ENCODE measurements at places on chromosomes 6 and 20.
A peak's percentile ranks its signal among the peaks of the same experiment; 100 is the strongest.

- no peak overlapping the region for H3K27ac ChIP-seq
- no peaks in the 10 kb centered on the region for H3K36me3 ChIP-seq
- no peaks in the 10 kb centered on the region for H3K27me3 ChIP-seq
- H3K4me3 ChIP-seq = no peak overlapping the region
- no peaks in the 10 kb centered on the region for H3K4me1 ChIP-seq
Observed at GRCh38 chr6:12483712-12484111, 193.6 kb downstream of the EDN1 start.

DNA sequence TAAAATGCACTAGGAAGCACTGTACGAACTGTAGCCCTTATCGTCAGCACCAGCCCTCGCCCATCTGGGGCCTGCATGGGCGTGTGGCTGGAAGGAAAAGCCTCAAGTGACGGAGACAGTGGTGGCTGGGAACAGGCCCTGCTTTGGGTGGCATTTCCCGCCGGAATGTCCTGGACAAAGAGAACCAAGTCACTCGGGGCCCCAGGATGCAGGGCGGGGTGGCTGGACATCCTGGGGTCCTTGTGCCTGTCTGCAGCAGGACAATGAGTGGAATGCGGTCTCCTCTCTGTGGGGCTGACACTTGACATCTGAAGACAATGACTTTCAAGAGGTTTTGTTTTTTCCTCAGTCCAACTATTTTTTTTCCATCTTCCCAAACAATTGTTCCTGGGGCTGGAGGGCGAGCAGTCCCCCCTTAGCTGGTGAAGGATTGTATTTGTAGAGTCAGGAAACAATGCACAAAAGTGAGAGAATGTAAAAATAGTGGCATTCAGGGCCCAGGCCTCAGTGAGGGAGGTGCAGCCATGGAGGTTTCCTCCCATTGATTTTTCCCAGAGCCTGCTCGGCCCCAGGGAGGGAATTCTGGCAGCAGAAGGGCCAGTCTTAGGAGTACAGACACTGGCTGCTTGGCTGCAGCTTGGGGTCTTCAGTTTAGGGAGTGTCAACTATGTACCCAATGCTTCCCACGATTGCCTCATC, 64.4 kb downstream of the PREX1 start:
- no peaks in the 10 kb centered on the region for H3K36me3 ChIP-seq
- no peak for DNase-seq
- H3K27ac ChIP-seq = peak overlapping the region; percentile 14

DNA sequence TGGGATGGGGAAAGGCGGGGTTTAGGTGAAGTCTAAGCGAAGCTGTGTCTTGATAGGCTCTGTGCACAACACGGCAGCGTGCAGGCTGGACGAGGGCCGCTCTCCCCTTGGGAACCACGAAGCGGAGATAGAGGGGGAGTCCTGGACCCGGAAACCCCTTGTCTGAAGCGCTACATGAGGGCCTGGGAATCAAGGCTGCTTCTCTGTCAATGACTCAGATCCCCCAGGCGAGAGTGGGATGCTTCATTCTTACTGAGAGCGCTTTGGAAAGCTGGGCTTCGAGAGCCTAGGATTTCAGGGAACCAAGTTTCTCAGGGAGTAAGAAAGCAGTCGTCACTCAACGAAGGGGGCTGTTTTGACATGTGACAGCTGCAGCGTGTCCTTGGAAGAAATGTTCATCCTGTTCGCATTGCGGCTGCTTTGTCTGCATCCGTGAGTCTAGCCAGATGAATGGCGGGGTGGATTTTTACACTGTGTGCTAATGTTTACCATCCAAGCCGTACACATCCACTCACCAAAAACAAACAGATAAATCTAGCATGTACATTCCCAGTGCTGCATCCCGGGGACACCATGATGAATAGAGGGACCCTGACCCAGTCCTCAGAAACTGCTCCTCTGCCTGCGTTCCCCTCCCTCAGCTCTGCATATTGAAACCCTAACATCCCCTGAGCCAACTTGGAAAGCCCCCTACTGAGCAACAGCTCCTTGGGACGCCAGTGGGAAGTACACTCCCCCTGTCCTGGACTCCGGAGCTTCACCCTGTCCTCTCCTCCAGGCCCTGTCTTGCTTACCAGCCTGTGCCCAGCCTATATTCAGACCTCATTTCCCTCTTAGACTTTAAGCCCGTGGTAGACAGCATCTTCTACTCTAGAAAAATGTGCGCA, 24.5 kb upstream of the RTF2 start:
- no peaks in the 10 kb centered on the region for H3K27me3 ChIP-seq
- H3K4me1 ChIP-seq = peaks cover 16% of the 10 kb centered on the region
- peaks cover 9% of the 10 kb centered on the region for H3K36me3 ChIP-seq

DNA sequence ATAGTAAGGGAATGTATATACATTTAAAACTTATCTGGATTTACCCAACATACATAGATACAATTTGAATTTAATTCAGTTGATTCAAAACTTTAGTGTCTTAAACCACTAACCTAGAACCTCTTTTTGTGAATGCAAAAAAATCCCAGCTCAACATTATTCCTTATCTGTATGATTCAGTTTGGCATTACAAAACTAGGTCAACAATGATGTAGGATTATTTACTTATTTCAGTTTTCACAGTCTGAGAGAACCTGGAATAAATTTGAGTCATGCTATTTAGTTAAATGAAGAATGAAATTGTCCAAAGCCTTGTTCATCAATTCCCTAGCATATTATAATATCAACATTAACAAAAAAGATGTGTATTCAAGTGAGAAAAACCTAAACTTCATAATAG, 7.4 kb upstream of the PLCB1 start:
- no peak overlapping the region for H3K27ac ChIP-seq
- no peaks in the 10 kb centered on the region for H3K27me3 ChIP-seq
- H3K36me3 ChIP-seq = no peaks in the 10 kb centered on the region
- DNase-seq = no peak
- H3K4me3 ChIP-seq = no peak overlapping the region
- no peaks in the 10 kb centered on the region for H3K4me1 ChIP-seq

DNA sequence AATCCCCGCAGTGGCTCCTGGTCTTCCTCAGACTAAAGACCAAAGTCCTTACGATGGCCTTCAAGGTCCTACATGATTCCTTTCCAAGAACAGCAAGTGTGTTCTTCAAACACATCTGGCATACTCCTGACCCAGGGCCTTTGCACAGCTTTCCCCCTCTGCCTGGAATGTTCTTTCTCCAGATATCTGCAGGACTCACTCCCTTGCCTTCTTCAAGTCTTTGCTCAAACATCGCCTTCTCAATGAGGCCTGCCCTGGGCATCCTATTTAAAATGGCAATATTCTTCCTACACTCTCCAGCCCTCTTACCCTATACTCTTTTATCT, 30.2 kb downstream of the VEGFA start:
- H3K36me3 ChIP-seq = no peaks in the 10 kb centered on the region
- no peak overlapping the region for H3K4me3 ChIP-seq
- H3K4me1 ChIP-seq = no peaks in the 10 kb centered on the region

GRCh38 chr6:145844933-145845540, 30.4 kb upstream of the FBXO30 start:
- H3K27me3 ChIP-seq = no peaks in the 10 kb centered on the region
- DNase-seq = no peak
- no peaks in the 10 kb centered on the region for H3K4me1 ChIP-seq
- no peaks in the 10 kb centered on the region for H3K36me3 ChIP-seq
- H3K4me3 ChIP-seq = no peak overlapping the region

DNA sequence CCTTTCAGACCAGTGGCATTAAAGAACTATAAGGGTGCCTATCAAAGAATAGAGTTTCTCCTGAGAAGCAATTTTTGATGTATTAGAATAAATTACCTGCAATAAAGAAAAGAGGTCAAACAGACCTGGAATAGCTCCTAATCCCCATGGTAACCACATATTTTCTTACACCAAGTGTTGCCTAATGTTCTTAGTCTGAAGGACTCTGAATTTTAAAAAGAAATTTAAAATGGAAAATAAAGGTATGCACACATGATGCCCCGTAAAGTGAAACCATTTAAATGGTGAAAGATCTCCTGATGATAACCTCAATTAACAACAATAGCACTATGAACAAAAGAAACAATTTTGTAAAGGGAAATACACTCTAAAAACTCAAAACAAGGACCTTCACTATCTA, 55.1 kb upstream of the LOC128125822 start:
- H3K27me3 ChIP-seq = no peaks in the 10 kb centered on the region
- no peak overlapping the region for H3K4me3 ChIP-seq
- H3K36me3 ChIP-seq = no peaks in the 10 kb centered on the region
- no peak for DNase-seq

- H3K4me3 ChIP-seq = no peak overlapping the region
- no peaks in the 10 kb centered on the region for H3K4me1 ChIP-seq
- H3K27ac ChIP-seq = no peak overlapping the region
- H3K36me3 ChIP-seq = peaks cover 4% of the 10 kb centered on the region
Observed at GRCh38 chr6:49490633-49491032, 9.1 kb upstream of the GLYATL3 start.

DNA sequence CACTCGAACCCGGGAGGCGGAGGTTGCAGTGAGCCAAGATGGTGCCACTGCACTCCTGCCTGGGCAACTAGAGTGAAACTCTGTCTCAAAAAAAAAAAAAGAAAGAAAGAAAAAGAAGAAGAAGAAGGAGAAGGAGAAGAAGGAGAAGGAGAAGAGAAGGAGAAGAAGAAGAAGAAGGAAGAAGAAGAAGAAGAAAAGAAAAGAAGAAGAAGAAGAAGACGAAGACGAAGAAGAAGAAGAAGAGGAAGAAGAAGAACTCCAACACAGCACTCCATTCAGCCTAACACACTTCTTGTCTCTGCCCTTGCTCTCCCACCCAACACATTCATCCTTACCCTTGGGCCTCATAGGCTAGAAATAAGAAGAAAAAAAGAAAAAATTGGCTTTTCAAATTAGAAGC, 6.9 kb downstream of the ZFP57 start:
- no peak for DNase-seq
- no peaks in the 10 kb centered on the region for H3K4me1 ChIP-seq
- no peak overlapping the region for H3K4me3 ChIP-seq

DNA sequence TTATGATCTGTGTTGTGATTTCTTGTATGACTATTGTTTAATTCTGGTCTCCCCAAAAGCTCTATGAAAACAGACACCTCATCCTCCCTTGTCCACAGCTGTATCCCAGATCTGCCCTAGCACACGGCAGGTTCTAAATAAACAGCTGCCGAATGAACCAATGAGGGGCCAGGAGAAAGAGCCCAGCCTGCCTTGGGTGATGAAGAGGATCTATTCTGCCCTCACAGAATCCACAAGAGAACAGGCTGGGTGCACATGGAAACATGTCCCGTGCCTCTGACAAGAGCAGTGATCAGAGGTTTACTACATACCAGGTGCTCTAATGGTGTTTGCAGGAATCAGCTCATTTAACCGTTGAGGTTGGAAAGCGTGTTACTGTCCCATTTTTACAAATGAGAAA, 15.6 kb upstream of the TLDC2 start:
- H3K27me3 ChIP-seq = no peaks in the 10 kb centered on the region
- H3K4me3 ChIP-seq = no peak overlapping the region
- no peak for DNase-seq
- H3K27ac ChIP-seq = no peak overlapping the region
- peaks cover 7% of the 10 kb centered on the region for H3K4me1 ChIP-seq

GRCh38 chr6:40274058-40274457, 313.1 kb downstream of the LRFN2 start:
- no peak overlapping the region for H3K4me3 ChIP-seq
- H3K4me1 ChIP-seq = no peaks in the 10 kb centered on the region
- DNase-seq = no peak
- H3K36me3 ChIP-seq = no peaks in the 10 kb centered on the region
- H3K27ac ChIP-seq = no peak overlapping the region

DNA sequence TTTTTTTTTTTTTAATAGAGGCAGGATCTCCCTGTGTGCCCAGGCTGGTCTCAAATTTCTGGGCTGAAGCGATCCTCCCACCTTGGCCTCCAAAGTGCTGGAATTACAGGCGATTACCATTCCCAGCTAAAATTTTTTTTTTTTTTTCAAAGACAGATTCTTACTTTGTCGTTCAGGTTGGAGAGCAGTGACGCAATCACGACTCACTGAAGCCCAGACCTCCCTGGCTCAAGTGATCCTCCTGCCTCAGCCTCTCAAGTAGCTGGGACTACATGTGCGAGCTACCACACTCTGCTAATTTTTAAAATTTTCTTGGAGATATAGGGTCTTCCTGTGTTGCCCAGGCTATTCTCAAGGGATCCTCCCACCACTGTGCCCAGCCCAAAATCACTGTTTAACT, 58.0 kb upstream of the MYO6 start:
- no peak for DNase-seq
- no peaks in the 10 kb centered on the region for H3K27me3 ChIP-seq
- H3K27ac ChIP-seq = no peak overlapping the region

GRCh38 chr6:159134701-159135364, 34.4 kb upstream of the FNDC1 start:
- no peak overlapping the region for H3K4me3 ChIP-seq
- peak; percentile 50 for DNase-seq
- no peaks in the 10 kb centered on the region for H3K36me3 ChIP-seq
- H3K4me1 ChIP-seq = no peaks in the 10 kb centered on the region
- H3K27ac ChIP-seq = no peak overlapping the region
- peaks cover 5% of the 10 kb centered on the region for H3K27me3 ChIP-seq

- no peaks in the 10 kb centered on the region for H3K36me3 ChIP-seq
- no peaks in the 10 kb centered on the region for H3K27me3 ChIP-seq
- no peak overlapping the region for H3K27ac ChIP-seq
Observed at GRCh38 chr6:139068846-139069245, 40.3 kb downstream of the ABRACL start.

- no peak overlapping the region for H3K4me3 ChIP-seq
- H3K36me3 ChIP-seq = no peaks in the 10 kb centered on the region
- H3K27ac ChIP-seq = no peak overlapping the region
- H3K4me1 ChIP-seq = no peaks in the 10 kb centered on the region
- DNase-seq = no peak
- no peaks in the 10 kb centered on the region for H3K27me3 ChIP-seq
Observed at GRCh38 chr6:41757931-41758640, 10.9 kb upstream of the PGC start.

DNA sequence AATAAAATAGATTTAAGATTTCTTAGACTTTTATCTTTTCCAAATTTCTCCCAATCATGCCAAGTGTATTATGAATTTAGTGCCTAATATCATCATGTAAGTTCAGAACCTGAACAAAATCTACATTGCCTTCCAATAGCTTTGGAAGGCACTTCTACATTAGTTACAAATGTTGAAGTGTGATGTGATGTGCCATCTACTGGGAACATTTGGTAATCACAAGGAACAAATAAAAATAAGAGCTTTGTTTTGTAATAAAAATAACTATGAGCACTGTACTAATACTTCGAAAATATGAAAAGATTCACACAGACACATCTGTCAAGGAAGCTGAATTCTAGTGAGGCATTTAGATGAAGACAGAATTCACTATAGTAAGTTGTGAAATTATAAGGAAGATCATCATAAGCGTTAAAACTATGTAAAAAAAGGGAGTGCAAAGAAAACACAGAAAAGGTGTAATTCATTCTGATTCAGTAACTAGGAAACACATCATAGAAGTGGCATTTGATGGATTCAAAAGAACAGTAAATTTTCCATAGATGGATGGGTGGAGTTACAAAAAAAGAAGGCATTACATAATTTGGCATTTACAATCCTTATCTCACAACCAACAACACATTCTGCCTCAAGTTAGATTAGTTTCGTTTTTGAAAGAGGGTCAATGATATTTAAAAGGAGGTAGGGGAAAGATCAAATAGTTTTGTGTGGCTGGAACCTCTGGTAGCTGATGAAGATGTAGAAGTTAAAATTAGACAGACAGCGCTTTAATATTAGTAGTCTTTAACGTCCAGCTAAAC, 161.0 kb downstream of the ASCC3 start:
- H3K4me3 ChIP-seq = no peak overlapping the region
- no peak for DNase-seq
- no peak overlapping the region for H3K27ac ChIP-seq

- no peaks in the 10 kb centered on the region for H3K27me3 ChIP-seq
- H3K4me1 ChIP-seq = no peaks in the 10 kb centered on the region
- no peak overlapping the region for H3K27ac ChIP-seq
- DNase-seq = no peak
- H3K36me3 ChIP-seq = no peaks in the 10 kb centered on the region
- no peak overlapping the region for H3K4me3 ChIP-seq
Observed at GRCh38 chr6:130778946-130779657, 48.1 kb upstream of the SMLR1 start.

Measured in effector memory CD4-positive, alpha-beta T cell (primary cell).